CD4-positive, alpha-beta T cell treated with Interleukin-2 at 100 ng/mL for 4 hours (primary cell): ENCODE measurements at places on chromosomes 7 and 10.

DNA sequence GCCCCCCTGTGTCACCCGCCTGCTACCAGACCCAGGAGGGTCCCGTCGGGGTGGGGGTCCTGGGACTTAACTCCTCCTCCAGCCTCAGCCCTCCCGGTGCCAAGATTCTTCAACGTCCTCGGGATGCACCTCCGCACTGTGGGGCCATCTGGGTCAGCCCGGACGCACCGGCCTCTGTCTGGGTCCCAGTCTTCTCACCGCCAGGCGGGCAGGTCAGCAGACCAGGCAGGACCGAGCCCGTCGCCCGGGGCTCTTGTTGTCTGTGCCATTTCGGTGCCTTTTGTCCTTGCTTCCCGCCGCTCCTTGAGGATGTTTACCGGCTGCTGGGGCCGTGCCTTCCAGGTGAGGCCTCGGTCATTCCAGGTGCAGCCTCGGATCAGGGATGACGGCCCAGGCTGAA lies 32.1 kb upstream of the PSMG3 start:
- DNase-seq = no peak

GRCh38 chr7:115198143-115198542 lies 276.2 kb downstream of the MDFIC start:
- no peak for DNase-seq

GRCh38 chr10:48523820-48524758 lies 80.8 kb downstream of the ARHGAP22 start:
- no peak for DNase-seq

GRCh38 chr10:117461766-117462423 lies 80.7 kb upstream of the EMX2 start:
- DNase-seq = no peak

GRCh38 chr7:31805209-31805818 lies 118.3 kb downstream of the PPP1R17 start:
- no peak for DNase-seq

DNA sequence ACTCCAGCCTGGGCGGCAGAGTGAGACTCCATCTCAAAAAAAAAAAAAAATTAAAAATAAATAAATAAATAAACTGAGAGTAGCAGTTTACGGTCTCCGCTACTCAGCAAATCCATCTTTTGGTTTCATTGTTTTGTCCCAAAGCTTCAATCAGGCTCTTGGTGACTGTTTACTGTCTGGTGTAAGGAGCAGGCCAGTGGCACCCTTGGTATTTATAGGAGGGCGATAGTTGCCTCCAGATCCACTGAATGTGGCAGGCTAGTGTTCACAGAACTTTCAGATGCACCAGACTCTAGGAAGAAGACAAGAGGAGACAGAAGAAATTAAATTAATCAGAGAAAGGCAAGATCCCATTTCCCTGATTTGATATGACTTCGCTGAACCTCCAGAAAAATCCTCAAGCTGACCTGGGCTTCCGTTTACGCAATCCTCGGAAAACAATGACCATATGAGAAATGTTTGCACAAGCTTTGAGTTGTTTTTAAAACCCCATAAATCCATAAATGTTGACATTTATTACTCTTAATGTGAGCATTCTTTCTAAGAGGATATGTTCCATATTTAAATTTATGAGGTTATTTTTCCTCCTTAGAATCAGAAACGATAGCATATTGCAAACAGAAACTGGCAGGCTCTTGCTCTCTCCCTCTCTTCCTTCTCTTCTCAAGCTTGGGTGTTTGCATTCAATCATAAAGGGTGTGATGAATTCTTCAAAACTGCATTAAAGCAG lies 7.1 kb upstream of the MUC3A start:
- DNase-seq = no peak

DNA sequence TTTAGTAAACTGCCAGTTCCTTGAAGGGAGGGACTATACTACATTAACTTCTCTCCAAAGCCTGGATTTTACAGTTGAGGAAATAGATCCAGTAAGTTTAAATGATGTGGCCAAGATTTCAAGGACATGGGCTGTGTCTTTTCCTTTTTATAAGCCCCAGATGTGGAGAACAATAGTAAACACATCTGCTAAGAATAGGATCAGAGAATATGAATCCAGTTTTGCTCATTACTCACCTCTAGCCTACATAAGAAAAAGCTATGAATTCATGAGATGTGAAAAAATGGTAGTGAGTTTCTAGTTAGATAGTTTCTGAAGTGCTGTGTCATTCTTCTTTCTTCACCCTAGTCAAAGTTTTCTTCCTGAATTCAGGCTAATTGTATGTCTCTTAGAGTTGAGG lies 38.6 kb downstream of the MAGI2 start:
- DNase-seq = no peak

GRCh38 chr10:118500477-118501104 lies 94.9 kb downstream of the PRLHR start:
- no peak for DNase-seq

DNA sequence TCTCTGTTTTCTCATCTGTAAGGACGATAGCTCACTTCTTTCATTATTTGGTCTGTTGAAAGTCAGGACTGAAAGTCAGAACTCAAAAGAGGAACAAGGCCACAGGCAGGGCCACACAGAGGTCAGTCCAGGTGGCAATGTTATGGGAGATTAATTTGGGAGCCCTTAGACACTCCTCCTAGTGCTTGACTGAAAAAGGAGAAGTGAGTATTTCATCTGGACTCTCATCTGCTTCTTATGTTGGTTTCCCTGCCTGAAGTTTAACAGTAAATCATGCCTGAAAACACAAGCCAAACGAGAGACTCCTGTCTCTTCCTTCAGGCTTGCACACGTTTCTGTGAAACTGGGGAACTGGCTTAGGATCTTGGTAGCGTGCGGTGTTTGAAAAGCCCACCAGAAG lies 248.5 kb downstream of the BUB3 start:
- DNase-seq = no peak

GRCh38 chr10:22554461-22555182 lies 159.8 kb downstream of the PIP4K2A start:
- DNase-seq = no peak

- no peak for DNase-seq
Measured at GRCh38 chr10:14468726-14469125, 138.0 kb upstream of the FRMD4A start.

GRCh38 chr7:128121711-128122530 lies 90.7 kb upstream of the LRRC4 start:
- no peak for DNase-seq

GRCh38 chr10:108787932-108788331 lies 1135.4 kb downstream of the XPNPEP1 start:
- DNase-seq = no peak

DNA sequence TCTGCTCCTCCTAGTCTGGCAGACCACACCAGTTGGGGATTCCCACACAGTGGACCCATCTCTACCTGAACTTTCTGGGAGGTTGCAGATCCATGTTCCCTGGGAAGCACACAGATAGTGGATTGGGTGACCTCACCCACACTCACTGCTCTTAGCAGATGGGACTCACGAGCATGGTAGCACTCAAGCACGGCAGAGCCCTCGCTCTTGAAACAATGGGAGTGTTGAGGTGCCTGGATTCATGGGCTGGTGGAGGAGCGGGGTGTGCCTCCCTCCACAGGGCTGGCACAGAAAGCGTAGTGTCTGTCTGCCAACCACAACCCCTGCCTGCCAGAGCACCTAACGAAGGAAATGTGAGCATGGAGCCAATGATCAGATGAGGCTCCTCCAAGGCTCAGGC lies 568.0 kb downstream of the POM121L12 start:
- no peak for DNase-seq

DNA sequence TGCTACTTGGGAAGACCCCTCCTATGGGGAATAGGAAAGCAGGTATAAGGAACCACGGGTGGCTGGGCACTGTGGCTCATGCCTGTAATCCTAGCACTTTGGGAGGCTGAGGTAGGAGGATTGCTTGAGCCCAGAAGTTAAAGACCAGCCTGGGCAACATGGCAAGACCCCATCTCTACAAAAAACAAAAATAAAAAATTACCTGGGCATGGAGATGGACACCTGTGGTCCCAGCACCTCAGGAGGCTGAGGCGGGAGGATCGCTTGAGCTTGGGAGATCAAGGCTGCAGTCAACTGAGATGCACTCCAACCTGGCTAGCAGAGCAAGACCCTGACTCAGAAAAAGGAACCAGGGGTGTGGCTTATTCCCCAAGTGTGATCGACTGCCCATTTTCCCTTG lies 986 bp upstream of the FSCN3 start:
- no peak for DNase-seq

GRCh38 chr10:70145666-70146488 lies 623 bp downstream of the TYSND1 start:
- peak; percentile 66 for DNase-seq

- DNase-seq = no peak
Measured at GRCh38 chr7:89837515-89837914, 316.8 kb upstream of the STEAP1 start.
